ENCODE measurements at places on chromosomes 16 and 17. TPM values are rescaled to one million over a fixed set of nuclear protein-coding genes. Genes with fewer than 3 reads are reported as not detected.
A peak's percentile ranks its signal among the peaks of the same experiment; 100 is the strongest.

DNA sequence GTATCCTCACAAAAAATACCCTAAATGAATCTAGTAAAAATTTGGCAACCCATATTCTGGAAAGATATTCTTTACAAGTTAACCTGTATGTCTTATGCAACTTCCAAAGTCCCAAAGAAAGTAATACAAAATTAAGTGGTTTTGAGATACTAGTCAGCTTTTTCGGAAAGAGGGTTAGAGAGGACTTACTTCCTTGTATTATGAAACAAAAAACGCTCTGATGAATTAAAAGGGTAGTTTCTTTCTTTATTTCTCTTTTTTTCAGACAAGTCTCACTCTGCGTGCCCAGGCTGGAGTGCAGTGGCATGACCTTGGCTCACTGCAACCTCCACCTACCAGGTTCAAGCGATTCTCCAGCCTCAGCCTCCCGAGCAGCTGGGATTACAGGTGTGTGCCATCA lies 51.6 kb downstream of the KANSL1 start:
- no peak for DNase-seq

GRCh38 chr16:48113471-48113870 lies 42.3 kb downstream of the ABCC12 start:
- DNase-seq, result no peak

GRCh38 chr17:77470800-77471733 lies 330.3 kb downstream of the SEC14L1 start:
- no peak for DNase-seq

- DNase-seq, result peak; percentile 68
Measured at GRCh38 chr16:86018487-86018886, 119.5 kb downstream of the IRF8 start.

LRRC37A gene
- total RNA-seq, result 0.33 TPM

DNA sequence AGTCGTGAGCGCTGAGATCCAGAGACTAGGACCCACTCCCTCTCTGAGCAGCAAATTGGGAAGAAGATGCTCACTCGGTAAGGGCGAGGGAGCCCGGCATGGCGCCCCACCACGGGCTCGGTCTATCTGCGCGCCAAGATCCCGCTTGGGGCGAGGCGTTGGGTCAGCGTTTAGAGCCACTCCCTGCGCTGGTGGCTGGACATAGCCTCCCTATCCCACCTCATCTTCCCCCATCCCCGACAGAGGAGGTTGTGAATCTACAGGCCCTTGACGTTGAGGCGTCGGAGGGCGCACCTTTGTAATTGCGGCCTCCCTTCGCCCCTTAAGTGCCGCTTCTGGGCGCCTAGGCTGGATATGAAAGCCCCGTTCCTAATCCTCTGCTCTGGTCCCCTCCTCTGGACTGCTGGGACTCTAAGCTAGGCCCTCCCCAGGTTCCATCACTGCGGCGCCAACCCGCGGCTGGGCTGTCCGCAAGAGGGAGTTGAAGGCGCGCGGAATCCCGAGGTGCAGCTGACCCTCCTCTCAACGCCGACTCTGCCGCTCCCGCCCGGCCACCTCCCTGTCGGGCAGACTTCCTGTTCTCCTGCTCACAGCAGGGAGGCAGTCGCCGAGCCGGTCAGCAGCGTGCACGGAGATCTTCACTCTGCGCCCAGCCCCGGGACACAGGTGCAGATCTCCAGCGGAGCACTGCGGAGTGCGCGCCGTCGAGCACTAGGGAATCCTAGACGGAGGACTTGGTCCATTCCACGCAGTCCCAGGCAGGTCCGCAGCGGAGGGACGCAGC lies 16.1 kb upstream of the HOXB9 start:
- no peak for DNase-seq

DNA sequence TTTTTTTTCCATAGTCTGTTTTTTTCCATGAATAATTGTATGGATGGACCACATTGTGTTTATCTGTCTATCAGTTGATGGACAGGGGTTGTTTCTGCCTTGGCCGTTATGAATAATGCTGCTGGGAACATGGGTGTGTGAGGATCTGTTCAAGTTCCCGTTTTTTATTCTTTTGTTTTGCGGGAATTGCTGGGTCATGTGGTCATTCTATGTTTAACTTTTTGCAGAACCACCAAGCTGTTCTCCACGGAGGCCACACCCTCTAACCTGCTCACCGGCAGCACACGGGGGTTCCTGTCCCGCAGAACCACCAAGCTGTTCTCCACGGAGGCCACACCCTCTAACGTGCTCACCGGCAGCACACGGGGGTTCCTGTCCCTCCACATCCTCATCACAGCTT lies 5.9 kb upstream of the MSLN start:
- DNase-seq, result no peak

GRCh38 chr17:41682631-41683030 lies 6.1 kb upstream of the EIF1 start:
- no peak for DNase-seq

DNA sequence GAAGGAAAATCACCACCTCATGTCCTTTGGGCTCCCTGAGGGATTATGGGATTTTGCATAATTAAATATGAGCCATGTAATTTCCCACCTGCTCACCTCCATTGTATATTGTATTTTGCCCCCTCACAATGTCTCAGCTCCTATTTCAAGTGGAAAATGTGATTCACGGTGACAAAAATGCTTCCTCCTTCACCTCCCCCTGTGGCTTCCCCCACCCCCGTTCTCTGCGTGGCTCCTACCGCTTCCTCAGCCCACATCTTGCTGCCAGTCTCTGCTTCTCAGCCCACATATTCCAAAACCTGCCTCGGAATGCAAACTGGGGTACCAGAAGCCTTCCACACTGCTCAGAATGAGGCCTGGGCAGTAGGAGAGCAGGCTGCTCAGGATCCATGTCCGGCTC lies 394.5 kb upstream of the C16orf82 start:
- DNase-seq, result no peak

GRCh38 chr17:66782851-66783250 lies 52.1 kb upstream of the CACNG5 start:
- no peak for DNase-seq

DNA sequence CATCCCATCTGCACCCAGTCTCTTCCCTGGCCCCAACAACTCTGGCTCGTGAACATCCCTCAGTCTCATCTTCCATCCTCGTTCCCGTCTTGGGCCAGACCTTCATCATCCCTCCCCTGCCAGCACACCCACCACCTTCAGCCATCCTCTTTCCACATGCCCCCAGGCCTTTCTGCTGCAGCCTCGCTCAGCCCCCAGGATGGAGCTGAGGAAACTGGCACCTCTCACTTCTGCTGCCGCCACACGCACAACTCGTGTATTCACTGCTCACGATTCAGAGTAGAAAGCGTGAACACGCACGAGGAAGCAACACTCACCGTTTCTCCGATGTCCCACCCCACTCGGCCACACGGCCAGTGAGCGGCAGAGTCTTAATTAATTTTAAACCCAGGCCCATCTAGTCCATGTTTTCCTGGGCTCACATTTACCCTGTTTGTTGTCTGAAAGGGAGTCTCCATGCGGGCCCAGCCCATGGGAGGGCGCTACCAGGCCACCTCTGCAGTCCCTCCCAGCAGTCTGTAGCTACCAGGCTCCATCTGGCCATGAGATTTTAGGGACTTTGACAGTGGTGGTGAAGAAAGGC lies 12.5 kb downstream of the C16orf90 start:
- no peak for DNase-seq

GRCh38 chr17:62062944-62063343 lies 2.1 kb downstream of the MED13 start:
- DNase-seq, result no peak

DNA sequence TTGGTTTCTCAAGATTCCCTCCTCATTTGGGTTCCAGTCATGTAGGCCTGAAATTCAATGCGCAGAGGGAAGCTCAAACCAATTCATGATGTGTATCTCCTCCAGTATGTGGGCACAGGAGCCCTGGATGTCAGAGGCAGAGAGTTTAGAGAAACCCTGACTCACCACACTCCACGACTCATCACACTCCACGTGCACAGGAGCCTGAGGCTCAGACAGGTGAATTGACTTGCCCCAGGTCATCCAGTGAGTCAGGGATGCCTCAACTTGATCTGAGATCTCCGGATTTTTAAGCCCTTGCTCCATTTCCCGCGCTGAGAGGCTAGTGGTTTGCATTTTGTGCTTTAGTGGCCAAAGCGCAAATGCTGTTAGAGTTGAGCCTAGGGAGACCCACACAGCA lies 183.9 kb downstream of the HAPSTR1 start:
- no peak for DNase-seq

SPNS2 gene
- 16.8 TPM for total RNA-seq

- DNase-seq, result no peak
Measured at GRCh38 chr17:39306509-39307212, 80.9 kb upstream of the STAC2 start.

GRCh38 chr16:17343028-17343427 lies 127.7 kb downstream of the XYLT1 start:
- no peak for DNase-seq

GRCh38 chr16:55081622-55082590 lies 151.2 kb downstream of the IRX5 start:
- DNase-seq, result no peak

DNA sequence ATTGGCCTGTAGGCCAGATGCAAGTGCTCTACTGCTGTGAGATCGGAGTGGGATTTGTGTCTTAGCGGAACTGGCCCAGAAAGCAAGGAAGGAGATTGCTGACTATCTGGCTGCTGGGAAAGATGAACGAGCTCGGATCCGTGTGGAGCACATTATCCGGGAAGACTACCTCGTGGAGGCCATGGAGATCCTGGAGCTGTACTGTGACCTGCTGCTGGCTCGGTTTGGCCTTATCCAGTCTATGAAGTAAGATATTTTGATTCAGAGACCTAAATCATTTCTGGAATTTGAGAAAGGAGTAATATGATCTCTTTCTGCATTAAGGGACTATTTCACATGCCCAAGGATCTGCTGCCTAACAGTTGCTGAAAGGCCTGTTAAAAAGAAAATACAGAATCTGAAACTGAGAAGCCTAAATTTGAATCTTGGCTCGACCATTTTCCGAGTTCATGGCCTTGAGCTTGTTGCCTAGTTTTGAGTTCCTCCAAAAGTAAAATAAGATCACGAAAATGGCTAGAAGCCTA lies 21.1 kb downstream of the IST1 start:
- DNase-seq, result no peak

IL34 gene
- total RNA-seq, result 2.2 TPM

MPO gene
- total RNA-seq, result 0.12 TPM

SPATA32 gene
- total RNA-seq, result not detected

OR3A2 gene
- not detected for total RNA-seq

DNA sequence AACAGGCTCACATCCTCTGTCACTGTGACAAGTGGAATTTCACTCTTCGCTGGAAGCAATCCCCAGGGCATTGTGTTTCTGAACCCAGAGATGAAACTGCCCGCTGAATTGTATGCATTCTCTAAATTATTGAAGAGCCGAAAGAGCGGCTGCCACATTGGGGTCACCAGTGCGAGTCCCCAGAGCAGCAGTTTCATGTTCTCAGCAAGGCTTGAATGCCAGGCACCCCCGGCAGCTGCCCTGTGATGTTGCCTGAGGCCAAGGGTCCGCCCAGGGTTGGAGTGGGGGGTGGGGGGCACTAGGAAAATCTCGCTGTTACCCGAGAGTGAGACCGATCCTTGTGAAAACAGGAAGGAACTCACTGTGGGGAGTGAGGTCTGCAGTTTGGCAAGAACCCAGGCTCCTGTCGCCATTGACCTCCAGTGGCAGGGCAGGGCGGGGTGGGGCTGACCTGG lies 20.7 kb upstream of the BCAR1 start:
- no peak for DNase-seq

DNA sequence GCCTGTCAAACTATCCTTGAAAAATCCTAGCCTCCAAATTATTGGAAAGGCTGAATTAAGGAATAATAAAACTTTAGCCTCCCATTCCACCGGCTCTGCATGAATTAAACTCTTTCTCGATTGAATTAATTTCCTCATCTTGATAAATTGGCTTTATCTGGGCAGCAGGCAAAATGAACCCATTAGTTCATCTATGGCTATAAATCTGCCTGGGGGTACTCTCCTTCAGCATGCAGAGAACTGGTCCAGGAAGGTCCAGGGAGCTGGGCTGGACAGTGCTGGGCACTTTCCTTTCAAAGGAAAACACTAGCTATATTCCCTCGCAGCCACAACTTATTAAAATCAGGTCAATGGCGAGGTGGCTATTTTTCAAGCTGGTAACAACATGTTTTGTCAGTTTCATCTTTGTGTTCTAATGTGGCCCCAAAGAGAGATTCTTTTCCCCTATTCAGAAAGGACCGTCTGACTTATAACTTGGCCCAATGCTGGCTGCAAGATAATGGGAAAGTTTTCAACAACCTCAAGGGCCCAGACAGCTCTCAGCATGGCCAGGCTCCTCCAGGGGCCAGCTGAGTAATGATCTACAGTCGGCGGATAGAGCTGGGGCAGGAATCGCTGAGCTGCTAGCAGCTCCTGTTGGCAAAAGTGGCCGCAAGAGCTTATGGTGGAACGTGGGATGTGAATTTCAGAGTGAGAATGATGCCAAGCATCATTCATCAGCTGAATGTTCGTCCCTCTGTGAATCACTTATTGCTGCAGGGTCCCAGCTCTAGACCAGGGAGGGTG lies 326.9 kb downstream of the SLC39A11 start:
- no peak for DNase-seq

DNA sequence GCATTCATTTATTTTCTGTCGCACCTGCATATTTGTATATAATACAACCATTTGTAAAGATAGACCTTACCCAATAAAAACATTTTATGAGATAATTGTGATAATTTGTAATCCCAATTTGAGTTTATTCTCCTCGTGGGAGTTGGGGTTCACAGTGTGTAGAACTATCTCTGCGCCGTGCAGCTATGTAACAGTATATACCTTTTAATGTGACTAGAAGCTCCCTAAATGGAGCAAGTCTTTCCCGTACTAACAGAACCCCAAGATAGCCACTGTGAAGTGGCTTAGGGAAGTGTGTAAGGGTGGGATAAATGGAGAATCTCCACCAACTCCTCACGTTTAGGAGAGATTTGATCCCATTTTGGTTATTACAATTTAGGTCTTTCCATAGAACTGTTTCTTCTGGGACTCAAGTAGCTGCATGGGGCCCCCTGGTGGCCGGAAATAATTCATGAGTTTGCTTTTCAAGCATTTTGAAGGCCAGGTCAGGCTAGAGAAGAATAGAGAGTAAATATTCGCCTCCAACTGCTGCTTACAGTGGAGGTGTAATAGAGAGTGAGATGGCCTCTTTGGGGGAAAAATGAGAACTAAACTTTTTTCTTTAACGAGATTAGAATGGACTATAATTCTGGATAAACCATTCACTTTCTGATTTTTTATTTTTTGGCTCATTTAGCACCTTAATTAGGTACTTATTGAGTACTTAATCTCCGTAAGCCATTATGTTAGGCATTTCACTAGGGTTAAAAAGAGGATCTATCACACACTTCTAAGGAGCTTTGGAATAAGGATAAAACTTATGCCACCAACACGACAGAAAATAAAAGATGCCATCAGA lies 4.5 kb downstream of the TMEM100 start:
- peak; percentile 94 for DNase-seq

DNA sequence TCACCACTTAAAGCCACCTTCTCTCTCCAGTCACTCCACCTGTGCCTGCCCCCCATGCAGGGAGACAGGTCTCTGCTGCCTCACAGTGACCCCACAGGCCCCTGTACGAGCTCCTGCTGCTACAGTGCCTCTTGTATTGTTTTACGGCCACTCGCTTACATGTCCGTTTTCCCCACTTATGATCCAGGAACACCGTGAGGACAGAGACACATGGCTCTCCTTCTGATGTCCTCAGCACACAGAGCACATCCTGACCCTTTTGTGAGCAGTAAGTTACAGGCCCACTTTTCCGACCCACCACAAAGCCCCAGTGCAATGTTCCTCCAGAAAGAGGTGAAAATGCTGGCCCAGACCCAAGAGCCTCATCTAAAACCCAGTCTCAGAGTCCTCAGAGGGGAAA lies 84.8 kb upstream of the GNAO1 start:
- DNase-seq, result no peak

All from right atrium auricular region (tissue), 2 donors.